ENCODE measurements at places on chromosomes 5 and 9. TPM values are rescaled to one million over a fixed set of nuclear protein-coding genes. Genes with fewer than 3 reads are reported as not detected.

Gene FASTKD3
- total RNA-seq: 6.9 TPM

Gene PCDHB2
- total RNA-seq: not detected

Gene OR1J2
- not detected for total RNA-seq

Gene NPR2
- total RNA-seq: 9.6 TPM

Gene DMAC1
- total RNA-seq: 45.4 TPM

Gene CIZ1
- 105 TPM for total RNA-seq

Gene ECSCR
- 4.2 TPM for total RNA-seq

Gene IL13
- total RNA-seq: 13.0 TPM

Gene MYMK
- total RNA-seq: not detected

Gene SH3RF2
- 0.12 TPM for total RNA-seq

Gene ANKRD34B
- not detected for total RNA-seq

Gene ZNF366
- total RNA-seq: not detected

Gene SHISAL2B
- total RNA-seq: not detected
